ENCODE measurements at places on chromosomes 6 and 20.
A peak's percentile ranks its signal among the peaks of the same experiment; 100 is the strongest.

- no peak for DNase-seq
Measured at GRCh38 chr6:14841901-14842421, 403.9 kb upstream of the JARID2 start.

DNA sequence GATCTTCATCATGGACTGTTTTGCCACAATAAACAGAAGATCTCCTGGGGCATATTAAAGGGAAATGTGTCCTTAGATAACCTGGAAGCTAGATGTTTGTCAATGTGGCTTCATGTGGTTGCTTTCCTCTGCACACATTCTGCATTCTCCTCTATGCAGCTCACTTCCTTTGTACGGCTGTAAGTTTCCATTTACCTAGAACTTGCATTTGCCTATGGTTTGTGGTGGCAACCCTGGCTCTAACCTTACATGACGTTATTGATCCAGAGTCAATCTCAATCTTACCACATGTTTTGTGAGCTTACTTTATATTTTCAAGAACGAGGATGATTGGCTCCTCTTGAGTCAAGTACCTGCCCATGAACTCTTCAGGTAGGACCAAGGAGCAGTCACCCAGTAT, 863.1 kb downstream of the MAFB start:
- DNase-seq = no peak

DNA sequence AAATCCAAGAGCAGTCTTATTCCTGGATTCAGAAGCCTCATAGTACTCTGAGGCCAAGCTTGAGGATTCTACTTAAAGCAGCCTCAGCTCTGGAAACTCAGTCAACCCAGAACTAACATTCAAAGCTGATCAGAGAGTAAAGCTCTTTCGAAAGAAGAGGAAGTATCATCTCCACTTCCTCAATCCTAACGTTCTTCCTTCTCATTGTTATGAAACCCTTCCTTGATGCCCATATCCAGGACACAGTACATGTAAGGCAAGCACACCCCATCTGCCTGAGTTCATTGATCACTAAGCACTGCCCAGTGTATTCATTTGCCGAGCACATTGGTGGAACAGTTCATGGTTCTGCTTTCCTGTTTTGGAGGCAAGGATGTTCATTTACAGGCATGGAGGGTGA, at the start of gene IPCEF1:
TSS of gene IPCEF1 (minus strand) at position 114 of the 400 bp plus-strand sequence. CDS start 90,856 bp downstream, outside the sequence.
- DNase-seq = no peak

DNA sequence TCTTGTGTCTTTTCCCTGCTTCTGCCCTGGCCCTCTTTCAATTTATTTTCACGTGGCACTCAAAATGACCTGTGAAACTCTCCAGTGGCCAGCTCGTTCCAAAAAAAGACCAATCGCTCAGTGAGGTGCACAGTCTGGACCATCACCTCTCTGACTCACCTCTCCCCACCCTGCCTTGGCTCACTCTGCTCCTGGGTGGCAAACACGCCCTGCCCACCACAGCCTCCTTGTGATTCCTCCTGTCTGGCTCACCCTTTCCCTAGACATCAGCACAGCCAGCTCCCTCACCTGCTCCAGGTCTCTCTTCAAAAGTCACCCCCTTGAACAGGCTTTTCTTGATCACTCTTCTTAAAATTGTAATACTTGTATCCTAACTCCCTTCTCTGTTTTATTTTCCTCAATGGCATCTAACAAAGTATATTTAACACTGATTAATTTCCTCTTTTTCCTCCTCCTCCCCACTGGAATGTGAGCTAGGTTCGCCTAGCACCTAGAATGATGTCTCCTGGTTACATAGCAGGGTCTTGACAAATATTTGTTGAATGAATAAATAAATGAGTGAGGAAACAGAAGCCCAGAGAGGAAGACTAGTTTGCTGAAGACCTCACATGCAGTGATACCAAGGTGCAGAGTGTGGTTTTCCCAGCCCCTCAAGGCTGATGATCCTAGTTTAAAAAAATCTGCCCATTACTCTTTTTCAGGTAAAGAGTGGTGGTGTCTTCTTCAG, 109.0 kb downstream of the GJA10 start:
- peak; percentile 27 for DNase-seq

DNA sequence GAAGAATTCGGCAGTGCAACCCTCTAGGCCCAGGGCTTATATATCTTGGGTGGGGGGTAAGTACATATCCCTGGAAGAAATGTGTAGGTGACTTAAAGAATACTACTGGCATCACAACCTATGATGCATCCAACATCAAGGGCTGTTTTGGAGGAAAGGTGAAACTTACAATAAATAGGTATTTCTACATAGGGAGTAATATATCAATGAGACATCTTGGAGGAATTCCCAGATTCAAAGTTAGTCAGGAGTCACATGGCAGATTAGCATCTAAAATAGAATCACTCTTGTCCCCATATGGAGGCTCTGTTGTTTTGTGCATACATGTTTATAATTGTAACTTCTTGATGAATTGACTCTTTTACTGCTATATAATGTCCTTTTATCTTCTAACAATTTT, 375.5 kb downstream of the PAX1 start:
- DNase-seq = no peak

Measured in islet precursor cell (in vitro differentiated cells).